ENCODE measurements at places on chromosomes 2 and 18. TPM values are rescaled to one million over a fixed set of nuclear protein-coding genes. Genes with fewer than 3 reads are reported as not detected.

Gene HSPD1
- 99.9 TPM for polyA plus RNA-seq

- no peak overlapping the region for H3K27ac ChIP-seq
- no peaks in the 10 kb centered on the region for H3K27me3 ChIP-seq
- no peak for DNase-seq
- H3K4me1 ChIP-seq: peaks cover 29% of the 10 kb centered on the region
These were observed 228.0 kb upstream of the ID2 start for GRCh38 chr2:8453904-8454302.

DNA sequence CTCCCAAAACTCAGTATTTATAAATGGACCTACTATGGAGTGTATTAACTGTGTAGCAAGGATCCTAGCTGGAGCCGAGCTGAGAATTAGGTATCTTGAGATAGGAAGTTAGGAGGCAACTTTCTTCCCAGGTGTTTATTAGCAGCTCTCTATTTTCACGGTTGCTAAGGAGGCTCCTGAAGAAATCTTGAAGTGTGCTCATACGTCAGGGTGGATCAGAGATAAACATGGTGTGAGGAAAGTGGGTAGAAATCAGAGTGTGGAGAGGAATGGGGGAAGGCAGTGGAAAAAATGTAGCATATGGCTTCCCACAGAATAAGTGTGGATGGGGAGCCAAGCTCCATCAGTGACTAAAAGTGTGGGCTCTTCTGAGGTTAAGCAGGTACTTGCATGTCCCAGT is 104.3 kb downstream of the ABCA12 start:
- no peak for DNase-seq
- H3K27me3 ChIP-seq: no peaks in the 10 kb centered on the region
- H3K27ac ChIP-seq: no peak overlapping the region
- no peaks in the 10 kb centered on the region for H3K36me3 ChIP-seq

DNA sequence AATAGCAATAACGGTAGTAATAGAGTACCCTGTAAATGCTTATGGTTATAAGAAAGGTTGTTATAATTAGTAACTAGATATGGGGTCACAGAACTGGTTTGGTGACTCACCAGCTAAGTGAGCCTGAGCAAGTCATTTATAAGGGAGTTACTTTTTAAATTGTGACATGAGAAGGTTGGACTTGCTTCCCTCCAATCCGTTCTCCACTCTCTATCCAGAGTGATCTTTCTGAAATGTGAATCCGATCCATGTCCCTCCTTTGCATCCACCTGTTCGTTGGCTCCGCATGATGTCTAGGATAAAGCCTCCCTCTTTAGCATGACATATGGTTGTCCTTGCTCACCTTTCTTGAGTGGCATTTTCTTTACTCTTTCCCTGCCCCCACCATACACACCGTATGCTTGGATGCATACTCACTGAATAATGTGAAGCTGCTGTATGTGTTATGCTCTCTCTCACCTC is 83.1 kb downstream of the CDC42EP3 start:
- peak overlapping the region; percentile 80 for H3K27ac ChIP-seq
- no peak for DNase-seq
- H3K27me3 ChIP-seq: no peaks in the 10 kb centered on the region
- peaks cover 55% of the 10 kb centered on the region for H3K4me1 ChIP-seq

Gene CNGA3
- polyA plus RNA-seq: not detected

All from CD4-positive, CD25-positive, alpha-beta regulatory T cell (primary cell).